ENCODE measurements at places on chromosomes 5 and 9.

- DNase-seq: no peak
These were observed 1.1 kb upstream of the PTGER4 start for GRCh38 chr5:40678460-40679147.

GRCh38 chr5:3827624-3828023, 232.0 kb downstream of the IRX1 start:
- no peak for DNase-seq

- DNase-seq: no peak
These were observed 172.6 kb upstream of the CDH12 start for GRCh38 chr5:23025629-23026233.

DNA sequence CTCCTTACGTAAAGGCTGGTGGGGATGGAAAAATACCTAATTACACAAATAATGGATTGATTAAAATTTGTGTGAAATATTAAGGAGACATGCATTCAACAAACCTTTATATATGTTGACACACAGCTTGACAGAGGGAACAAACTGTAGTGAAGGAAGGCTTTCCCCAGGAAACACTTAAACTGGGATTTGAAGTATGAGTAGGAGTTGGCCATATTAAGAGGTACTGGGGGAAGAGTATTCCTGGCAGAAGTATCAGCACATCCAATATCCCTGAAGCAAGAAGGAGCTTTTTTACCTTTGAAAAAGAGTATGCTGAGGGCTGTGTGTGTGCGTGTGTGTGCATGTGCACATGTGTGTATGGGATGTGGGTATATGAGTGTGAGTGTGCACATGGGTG, 111.1 kb downstream of the PSD2 start:
- no peak for DNase-seq

- DNase-seq: no peak
These were observed 51.2 kb downstream of the MAPKAP1 start for GRCh38 chr9:125655691-125656410.

- DNase-seq: no peak
These were observed 61.7 kb upstream of the SHB start for GRCh38 chr9:38130724-38131123.

- no peak for DNase-seq
These were observed 223.4 kb downstream of the DOCK8 start for GRCh38 chr9:438066-438465.

- no peak for DNase-seq
These were observed 34.5 kb upstream of the SLC46A2 start for GRCh38 chr9:112925058-112925641.

DNA sequence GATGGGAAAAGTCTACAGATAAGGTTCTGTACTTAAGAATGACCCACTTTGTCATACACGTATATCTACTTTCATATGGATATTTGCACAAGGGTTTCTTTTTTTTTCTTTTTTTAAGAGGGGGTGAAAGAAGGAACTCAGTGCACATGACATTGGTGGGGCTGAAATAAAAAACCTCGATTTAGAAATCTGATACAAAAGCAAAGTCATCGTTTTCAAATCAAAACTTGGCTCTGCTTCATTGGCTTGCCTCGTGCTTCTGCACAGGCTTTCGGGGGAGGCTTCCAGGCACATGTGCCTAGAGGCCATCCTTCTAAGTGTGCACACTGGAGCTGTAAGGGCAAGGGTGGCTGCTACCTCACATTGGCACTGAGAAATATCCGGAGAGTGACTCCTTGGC, 31.1 kb downstream of the PTTG1 start:
- DNase-seq: no peak

DNA sequence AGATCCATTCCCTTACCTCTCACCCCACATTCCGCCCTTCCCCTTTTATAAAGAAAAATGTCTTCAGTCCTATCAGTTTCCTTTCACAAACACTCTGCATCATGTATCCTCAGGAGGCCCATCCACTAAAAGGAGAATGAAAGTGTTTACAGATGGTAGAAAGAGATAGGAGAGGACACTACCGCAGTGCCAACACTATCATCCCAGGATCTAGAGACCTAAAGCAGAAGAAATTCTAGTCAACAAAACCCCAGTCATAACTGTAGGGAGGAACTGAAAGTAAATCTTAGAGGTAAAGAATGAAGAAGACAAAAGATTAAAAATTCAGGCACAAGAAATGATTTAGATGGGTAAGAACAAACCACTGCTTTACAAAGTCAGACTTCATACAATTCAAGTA, 114.1 kb downstream of the MLLT3 start:
- DNase-seq: no peak

DNA sequence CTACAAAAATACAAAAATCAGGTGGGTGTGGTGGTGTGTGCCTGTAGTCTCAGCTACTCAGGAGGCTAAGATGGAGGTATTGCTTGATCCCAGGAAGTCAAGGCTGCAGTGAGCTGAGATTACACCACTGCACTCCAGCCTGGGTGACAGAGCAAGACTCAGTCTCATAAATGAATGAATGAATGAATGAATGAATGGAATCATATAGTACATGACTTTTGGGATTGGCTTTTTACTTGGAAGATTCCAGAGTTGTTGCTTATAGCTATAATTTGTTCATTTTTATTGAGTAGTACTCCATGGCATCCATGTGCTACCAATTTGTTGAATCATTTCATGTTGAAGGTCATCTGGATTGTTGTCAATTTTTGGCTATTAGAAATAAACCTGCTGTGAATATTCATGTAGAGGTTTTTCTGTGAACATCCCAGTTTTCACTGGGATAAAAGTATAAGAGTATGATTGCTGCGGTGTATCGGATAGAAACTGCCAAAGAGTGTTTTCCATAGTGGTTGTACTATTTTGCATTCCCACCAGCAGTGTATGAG, 19.9 kb downstream of the ERBIN start:
- no peak for DNase-seq

DNA sequence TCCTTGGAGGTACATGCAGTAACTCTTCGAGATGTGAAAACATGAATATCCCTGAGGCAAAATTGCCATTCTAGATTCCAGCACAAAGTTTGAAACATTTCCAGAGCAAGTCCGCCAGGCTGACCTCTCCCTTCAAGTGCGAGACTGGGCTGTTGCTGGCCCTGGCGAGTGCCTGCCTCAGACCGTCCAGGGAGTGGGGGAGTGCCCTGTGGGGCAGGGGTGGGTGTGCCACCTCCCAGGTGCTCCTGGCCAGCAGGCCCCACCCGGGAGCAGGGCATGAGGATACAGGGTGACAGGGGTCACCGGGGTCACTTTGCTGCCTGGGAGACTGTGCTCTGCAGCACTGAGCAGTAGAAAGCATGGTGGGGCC, 199.9 kb downstream of the AOPEP start:
- no peak for DNase-seq

DNA sequence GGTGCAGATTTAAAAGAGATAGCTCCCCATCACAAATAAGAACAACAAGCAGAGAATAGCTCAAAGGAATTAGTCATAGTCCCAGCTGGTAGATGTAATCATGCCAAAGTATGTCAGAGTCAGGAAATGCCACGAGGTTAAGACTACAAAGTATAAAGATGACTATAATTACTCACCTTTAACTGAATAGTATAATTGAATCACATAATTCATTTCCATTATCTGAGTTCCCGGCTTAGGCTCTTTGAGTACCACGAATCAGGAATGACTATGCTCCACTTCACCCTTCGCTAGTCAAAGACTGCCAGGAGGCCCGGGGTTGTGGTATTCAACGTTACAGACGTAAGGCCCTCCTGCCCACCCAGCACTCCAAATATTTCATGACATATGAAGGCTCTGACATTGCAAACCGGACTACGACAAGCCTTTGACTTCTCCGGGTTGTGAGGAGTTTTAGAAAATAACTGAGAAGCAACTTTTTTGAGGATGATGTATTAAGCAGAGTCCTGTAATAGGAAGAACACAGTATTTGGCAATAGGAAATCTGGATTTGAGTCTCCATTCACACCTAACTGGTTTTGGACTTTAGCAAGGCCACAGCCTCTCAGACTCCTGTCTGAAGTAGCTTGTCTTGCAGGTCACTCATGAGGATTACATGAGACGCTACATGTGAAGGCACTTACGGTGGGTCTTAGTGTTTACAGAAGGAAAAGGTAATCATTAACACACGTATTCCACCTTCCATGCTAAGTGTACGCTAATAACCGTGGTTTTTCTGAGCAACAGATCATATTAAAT, 64.6 kb downstream of the ENC1 start:
- no peak for DNase-seq

DNA sequence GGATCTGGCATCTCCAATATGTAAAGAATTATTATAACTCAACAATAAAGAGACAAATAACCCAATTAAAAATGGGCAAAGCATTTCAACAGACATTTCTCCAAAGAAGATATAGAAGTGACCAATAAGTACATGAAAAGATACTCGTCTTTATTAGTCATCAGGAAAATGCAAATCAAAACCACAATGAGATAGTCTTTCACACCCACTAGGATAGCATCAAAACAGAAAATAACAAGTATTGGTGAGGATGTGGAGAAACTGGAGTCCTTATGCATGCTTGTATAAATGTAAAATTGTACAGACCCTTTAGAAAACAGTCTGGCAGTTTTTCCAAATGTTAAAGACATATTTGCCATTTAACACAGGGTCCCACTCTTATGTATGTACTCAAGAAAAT, 39.1 kb upstream of the ITGA1 start:
- DNase-seq: no peak

- no peak for DNase-seq
These were observed 70.6 kb downstream of the SMARCA2 start for GRCh38 chr9:2085716-2086115.

GRCh38 chr5:72611118-72611730, 104.0 kb upstream of the ZNF366 start:
- peak; percentile 12 for DNase-seq

- no peak for DNase-seq
These were observed 270.5 kb upstream of the CD180 start for GRCh38 chr5:67467110-67467509.

DNA sequence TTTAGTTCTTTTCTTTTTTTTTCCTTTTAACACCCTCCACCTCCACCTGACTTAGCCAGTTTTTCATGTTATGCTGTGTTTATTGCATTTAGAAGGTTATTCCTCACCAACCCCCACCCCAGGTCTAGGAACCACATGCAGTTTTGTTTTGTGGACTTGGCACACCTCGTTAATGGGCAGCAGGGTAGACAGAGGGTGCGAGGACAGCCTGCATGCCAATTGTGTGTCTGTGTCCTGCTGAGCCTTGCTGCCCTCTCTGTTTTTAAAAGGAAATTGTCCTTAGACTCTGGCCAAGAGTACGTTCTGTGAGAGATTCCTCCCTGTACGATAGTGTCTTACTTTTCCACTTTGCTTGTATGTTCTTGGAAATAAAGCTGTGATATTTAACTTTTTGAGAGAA, 13.9 kb downstream of the PIK3R1 start:
- DNase-seq: no peak

DNA sequence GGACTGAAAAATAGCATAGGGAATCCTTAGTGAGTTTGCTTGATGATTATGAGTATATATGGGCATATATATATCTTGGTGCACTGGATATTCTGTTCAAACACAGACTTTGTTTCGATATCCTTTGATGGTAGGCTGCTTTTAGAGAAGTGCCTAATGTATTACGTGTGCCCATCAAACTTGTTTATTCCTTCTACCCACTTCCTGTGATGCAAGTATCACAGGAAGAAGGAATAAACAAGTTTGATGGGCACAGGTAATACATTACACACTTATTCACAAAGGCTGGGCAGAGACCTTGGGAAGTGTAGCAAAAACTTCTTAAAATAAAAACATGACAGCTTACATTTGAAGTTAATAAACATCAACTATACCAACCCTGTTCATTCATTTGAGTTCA, 364.2 kb downstream of the CHSY3 start:
- no peak for DNase-seq

- no peak for DNase-seq
These were observed 617 bp upstream of the PTPRD start for GRCh38 chr9:10613419-10613818.

DNA sequence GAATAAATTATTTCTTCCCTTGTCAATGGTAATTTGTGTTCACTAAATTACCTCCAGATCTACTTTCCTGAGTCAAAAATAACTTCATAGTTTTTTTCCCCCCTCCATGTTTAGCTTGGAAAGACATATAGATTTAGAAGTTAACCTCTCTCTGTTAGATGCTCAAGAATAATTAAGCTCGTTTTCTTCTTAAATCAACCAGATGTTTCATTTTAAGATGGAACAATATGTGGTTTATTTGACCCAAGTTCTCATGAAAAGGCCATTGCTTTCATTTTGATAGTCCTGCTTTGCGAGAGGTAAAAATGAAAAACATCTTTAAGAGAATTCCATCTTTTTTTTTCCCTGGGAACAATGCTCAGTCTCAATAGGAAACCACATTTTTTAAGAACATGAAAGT, 27.7 kb upstream of the GAS1 start:
- DNase-seq: no peak
